ENCODE measurements at places on chromosomes 6 and 20. TPM values are rescaled to one million over a fixed set of nuclear protein-coding genes. Genes with fewer than 3 reads are reported as not detected.

DNA sequence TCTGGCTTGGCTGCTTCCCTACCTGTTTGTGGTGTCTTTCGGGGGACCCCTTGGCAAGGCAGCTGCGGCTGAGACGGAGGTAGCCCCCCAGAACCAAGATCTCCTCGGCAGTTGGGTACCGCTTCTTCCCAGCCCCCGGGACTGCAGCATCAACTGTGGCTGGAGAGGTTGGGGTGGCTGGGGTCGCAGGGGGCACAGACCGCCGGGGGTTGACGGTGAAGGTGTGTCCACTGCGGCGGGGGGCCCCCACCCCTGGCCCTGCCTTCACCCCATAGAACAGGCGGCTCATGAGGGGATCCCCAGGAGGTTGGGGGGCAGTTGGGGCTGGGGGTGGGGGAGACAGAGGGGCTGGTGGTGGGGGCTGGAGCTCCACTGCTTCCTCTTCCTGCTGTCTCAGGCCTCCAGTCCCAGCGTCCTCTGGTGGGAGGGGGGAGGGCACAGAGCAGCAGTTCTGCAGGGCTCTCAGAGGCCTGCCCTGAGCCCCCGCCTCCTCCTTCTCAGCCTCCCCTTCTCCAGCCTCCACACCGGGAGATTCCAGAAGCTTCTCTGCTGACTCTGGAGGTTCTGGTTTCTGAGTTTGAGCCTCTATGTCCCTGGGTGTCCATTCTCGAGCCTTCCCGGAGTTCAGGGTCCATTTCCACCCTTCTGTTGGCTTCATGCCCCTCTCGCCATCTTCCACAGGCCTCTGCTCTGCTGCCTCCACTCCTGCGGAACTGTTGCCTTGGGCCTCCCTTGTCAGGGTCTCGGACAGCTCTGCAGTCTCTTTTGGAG is 1.9 kb downstream of the PPP1R18 start:
- no peaks in the 10 kb centered on the region for H3K27me3 ChIP-seq
- DNase-seq = peak; percentile 35
- peak overlapping the region; percentile 68 for H3K27ac ChIP-seq
- no peaks in the 10 kb centered on the region for H3K36me3 ChIP-seq

DNA sequence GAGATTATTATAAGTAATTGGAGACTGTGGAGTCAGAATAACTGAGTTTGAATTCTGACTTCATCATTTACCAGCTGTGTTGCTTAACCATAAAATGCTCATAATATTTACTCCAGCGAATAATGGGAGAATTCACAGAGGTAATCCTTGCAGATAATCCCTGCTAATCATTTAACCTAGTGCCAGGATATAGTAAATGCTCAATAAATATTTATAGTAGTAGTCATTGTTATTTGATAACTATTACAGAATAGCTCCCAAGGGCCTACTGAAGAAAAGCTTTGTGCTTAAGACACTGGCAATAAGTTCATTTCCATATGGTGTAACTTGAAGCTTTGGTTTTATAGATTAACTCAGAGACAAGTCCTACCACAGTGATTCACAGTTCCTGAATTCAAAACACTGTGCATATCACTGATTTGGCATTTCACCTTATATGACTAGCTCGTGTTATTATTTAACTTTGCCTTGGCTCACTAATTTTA is 208.8 kb upstream of the PLCB4 start:
- DNase-seq = peak; percentile 37
- no peaks in the 10 kb centered on the region for H3K36me3 ChIP-seq
- no peaks in the 10 kb centered on the region for H3K4me1 ChIP-seq
- no peak overlapping the region for H3K27ac ChIP-seq
- no peaks in the 10 kb centered on the region for H3K27me3 ChIP-seq

The SH3BGRL2 gene
- total RNA-seq = 10.7 TPM

- peak; percentile 85 for DNase-seq
- peaks cover 13% of the 10 kb centered on the region for H3K4me1 ChIP-seq
- H3K27ac ChIP-seq = peak overlapping the region; percentile 26
- H3K36me3 ChIP-seq = no peaks in the 10 kb centered on the region
- H3K27me3 ChIP-seq = peaks cover 2% of the 10 kb centered on the region
Observed at GRCh38 chr6:52352239-52353018, 9.5 kb upstream of the PAQR8 start.

The FAM83C gene
- not detected for total RNA-seq

- no peak overlapping the region for H3K4me3 ChIP-seq
- no peak overlapping the region for H3K27ac ChIP-seq
- H3K4me1 ChIP-seq = no peaks in the 10 kb centered on the region
- no peaks in the 10 kb centered on the region for H3K36me3 ChIP-seq
Observed at GRCh38 chr6:25341923-25342619, 62.9 kb downstream of the CARMIL1 start.

GRCh38 chr6:149218915-149219314 is 98.6 kb upstream of the TAB2 start:
- no peak overlapping the region for H3K27ac ChIP-seq
- H3K4me1 ChIP-seq = no peaks in the 10 kb centered on the region
- no peaks in the 10 kb centered on the region for H3K36me3 ChIP-seq
- peaks cover 4% of the 10 kb centered on the region for H3K27me3 ChIP-seq
- no peak for DNase-seq

The IL20RA gene
- not detected for total RNA-seq

DNA sequence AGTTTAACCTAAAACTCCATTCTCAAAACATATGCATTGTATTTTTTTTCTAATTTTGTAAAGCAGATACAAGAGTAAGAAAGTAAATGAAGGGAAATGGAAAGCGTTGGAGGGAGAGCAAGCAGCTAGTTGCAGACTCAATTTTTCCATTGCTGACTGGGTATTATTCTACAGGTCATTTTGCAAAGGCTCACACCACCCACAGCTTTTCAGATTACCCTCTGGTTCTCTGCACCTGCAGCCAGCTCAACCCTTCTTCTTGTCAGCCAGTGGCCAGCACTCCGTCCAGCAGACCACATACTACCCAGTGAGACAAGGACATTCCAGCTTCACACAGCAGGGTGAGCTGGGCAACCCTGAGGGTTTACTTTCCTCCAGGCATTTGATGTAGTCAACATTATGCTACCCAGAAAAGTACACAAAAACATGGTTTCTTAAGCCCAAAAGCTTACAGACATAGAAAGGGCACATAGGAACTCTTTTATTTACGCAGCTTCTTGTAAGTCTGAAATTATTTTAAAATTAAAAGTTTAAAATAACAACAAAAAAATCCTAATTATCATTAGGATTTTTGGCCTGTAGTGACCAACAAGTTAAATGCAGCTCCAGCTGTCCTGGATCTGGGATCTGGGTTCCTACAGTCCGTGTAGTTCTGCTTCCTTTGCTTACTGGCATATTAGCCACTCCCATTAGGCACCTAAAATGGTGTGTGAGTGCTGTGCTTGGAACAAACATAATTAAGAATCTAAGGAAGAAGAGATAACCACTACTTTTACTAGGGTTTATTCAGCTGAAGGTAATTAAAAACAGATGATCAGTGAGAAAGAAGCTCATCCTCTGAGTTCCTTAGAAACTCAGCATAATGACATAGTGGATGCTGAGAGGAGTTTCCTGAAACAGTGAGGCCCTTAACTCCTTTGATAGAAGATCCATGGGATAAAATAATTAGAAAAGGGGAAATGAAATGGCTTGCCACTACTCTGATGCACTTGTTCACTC is 185.3 kb downstream of the PKHD1 start:
- H3K4me3 ChIP-seq = no peak overlapping the region
- no peak for DNase-seq
- no peaks in the 10 kb centered on the region for H3K36me3 ChIP-seq
- H3K27me3 ChIP-seq = no peaks in the 10 kb centered on the region
- H3K27ac ChIP-seq = no peak overlapping the region

DNA sequence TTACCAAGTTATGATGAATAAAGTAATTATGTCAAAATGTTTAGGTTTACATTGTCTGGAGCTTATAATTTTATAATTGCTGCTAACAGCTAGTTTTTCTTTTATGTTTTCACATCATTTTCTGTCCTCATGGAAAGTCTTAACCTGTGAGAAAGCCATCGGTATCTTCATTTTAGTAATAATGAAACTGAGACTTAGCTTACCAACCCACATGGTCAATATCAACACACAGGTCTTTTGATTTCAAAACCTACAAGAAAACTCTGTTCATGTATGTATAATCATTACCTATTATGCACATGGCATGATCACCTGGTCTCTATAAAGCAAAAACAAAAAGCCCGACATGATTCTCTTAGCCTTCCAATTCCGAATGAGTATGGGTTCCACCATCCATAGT is 61.9 kb downstream of the KCNQ5 start:
- H3K27ac ChIP-seq = no peak overlapping the region
- H3K4me3 ChIP-seq = no peak overlapping the region
- H3K36me3 ChIP-seq = no peaks in the 10 kb centered on the region

GRCh38 chr6:40996591-40997233 is 42.3 kb downstream of the UNC5CL start:
- H3K4me1 ChIP-seq = peaks cover 24% of the 10 kb centered on the region
- no peak overlapping the region for H3K4me3 ChIP-seq
- DNase-seq = peak; percentile 86
- peak overlapping the region; percentile 92 for H3K27ac ChIP-seq

- no peaks in the 10 kb centered on the region for H3K36me3 ChIP-seq
- DNase-seq = no peak
- no peaks in the 10 kb centered on the region for H3K27me3 ChIP-seq
- H3K4me3 ChIP-seq = no peak overlapping the region
- no peaks in the 10 kb centered on the region for H3K4me1 ChIP-seq
Observed at GRCh38 chr6:107272246-107272645, 156.9 kb upstream of the BEND3 start.

DNA sequence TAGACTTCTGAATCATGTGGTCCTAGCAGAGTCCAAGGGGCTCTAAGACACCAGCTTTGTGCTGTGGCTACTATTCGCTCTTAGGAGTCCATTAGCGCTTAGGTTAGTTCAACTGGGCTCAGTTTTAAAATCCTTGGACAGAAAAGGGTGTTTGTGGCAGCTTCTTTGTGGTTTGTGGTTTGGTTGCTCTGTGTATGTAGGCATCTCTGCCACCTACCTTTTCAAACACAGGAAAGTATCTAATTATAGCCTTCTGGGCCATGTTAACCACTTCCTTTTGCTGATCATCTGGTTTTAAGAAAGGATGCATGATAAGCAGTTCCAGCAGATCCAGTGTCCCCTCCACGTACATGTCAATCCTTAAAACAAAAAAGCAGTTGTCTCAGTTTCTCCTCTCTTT is 10.8 kb downstream of the GSTA4 start:
- no peak overlapping the region for H3K27ac ChIP-seq
- no peaks in the 10 kb centered on the region for H3K27me3 ChIP-seq
- H3K4me1 ChIP-seq = peaks cover under 1% of the 10 kb centered on the region
- peaks cover 10% of the 10 kb centered on the region for H3K36me3 ChIP-seq
- no peak overlapping the region for H3K4me3 ChIP-seq

The SLC22A7 gene
- total RNA-seq = not detected

- peaks cover 15% of the 10 kb centered on the region for H3K36me3 ChIP-seq
- H3K4me3 ChIP-seq = no peak overlapping the region
- DNase-seq = no peak
- peaks cover 30% of the 10 kb centered on the region for H3K4me1 ChIP-seq
Observed at GRCh38 chr6:138406443-138406842, 2.4 kb downstream of the HEBP2 start.

DNA sequence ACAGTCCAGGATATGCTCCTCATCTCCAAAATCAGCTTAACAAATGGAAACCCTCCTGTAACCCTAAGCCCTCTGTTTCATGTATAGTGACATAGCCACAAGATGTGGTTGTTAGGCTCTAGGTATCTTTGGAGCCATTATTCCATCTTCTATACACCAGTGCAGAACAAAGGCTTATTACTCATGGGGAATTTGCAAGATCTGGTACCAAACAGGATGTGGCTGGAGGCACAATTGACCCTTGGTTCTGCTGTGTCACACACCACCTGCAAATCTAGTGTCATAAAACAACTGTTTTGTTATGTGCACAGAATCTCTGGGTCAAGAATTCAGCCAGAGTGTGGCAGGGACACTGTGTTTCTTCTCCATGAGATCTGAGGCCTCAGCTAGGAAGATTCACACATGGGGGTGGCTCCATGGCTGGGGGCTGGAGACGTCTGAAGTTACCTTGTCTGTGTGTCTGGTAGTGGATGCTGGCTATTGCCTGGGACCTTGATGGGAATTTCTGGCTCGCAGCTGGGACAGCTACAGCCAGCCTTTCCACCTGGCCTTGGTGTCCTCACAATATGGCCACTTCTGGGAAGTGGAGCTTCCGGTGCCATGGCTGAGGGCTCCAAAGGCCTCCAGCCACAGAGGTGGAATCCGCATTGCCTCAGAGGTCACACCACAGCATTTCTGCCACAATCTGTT is 369.9 kb downstream of the CDH26 start:
- no peaks in the 10 kb centered on the region for H3K36me3 ChIP-seq
- H3K4me3 ChIP-seq = no peak overlapping the region
- H3K27me3 ChIP-seq = no peaks in the 10 kb centered on the region
- no peaks in the 10 kb centered on the region for H3K4me1 ChIP-seq
- no peak for DNase-seq

DNA sequence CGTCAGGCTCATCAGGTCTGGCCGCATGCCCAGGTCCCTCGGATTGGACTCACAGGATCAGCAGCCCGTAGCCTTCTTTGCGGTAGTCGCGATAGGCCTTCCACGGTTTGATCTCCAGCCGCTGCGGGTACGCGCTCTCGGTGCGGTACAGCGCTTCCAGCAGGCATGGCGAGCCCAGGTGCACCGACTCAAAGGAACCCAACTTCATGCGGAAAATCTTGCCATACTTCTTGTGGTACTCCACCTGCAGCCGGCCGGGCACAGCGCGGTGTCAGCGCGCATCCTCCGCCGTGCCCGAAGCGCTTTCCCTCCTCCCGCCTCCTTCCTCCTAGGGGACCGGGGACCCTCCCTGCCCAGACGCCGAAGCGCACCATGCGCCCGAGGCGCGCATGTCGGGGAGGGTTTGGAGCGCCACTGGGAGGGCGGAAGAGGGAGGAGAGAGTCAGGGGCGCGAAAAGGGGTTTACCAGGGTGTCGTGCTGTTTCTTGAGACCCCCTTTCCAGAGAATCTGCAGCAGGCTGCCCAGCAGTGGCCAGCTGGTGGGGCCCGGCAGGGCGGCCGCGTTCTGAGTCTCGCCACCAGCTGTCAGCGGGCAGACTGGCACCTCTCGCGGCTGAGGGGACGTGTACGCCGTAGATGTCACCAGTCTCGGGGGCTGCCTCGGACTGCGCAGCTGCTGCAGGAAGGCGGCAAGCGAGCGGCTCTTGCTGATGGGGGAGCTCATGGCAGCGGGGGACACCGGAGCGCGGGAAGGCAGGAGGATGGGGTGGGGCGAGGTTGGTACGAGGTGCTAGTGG is 732 bp downstream of the CYP24A1 start:
- H3K36me3 ChIP-seq = no peaks in the 10 kb centered on the region
- H3K4me1 ChIP-seq = no peaks in the 10 kb centered on the region
- DNase-seq = no peak
- H3K27ac ChIP-seq = no peak overlapping the region
- no peak overlapping the region for H3K4me3 ChIP-seq

DNA sequence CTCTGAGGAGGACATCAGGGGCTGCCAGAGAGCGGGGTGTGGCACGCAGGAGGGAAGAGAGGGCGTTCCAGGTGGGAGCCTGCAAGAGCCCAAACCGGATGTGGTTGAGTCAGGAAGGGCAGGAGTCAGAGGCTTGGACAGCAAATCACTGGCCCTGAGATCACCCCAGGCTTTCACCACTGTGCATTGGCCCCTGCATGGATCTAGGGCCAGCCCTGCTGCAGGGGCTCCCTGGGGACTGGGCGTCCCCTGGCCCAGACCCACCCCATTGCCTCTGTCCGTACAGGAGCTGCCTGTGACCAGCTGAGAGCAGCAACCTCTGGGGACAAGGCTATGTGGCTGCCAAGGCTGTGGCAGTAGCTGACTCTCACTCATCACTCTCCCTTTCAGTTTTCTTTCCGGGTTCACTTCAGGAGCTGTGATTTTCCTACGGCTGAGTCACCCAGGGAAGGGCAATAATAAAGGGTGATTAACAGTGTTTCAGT is 33.9 kb downstream of the KCNK17 start:
- no peaks in the 10 kb centered on the region for H3K27me3 ChIP-seq
- no peak overlapping the region for H3K27ac ChIP-seq
- no peaks in the 10 kb centered on the region for H3K36me3 ChIP-seq
- H3K4me3 ChIP-seq = no peak overlapping the region
- no peaks in the 10 kb centered on the region for H3K4me1 ChIP-seq
- no peak for DNase-seq
